ENCODE measurements at places on chromosomes 2 and 18.

DNA sequence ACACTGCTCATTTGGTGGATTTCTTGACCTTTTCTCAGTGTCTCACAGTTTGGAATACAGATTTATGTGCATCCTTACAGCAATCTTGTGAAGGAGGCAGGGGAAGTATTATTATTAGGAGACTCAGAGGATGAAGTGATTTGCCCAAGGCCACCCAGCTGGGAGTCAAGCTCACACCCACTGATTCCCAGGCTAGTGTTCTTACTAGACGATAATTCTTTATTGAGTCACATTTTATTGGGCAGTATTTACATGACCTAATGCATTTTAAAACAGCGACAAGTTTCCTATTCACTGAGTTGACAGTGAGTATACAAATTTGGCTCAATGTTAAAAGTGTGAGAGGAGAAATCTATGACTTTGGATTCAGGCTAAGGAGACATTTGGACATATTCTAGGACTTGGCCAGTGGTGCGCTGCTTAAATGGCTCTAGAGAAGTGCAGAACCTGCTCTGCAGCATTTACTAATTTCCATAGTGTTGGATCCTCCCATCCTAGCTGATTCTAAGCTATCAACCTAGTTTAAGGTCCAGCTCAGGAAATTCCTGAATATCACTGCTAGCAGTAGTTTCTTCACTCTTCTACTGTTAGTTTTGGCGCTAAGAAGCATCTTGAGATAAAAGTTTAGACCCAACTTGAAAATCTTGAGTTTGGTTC, 199.3 kb downstream of the MTX2 start:
- DNase-seq: no peak

DNA sequence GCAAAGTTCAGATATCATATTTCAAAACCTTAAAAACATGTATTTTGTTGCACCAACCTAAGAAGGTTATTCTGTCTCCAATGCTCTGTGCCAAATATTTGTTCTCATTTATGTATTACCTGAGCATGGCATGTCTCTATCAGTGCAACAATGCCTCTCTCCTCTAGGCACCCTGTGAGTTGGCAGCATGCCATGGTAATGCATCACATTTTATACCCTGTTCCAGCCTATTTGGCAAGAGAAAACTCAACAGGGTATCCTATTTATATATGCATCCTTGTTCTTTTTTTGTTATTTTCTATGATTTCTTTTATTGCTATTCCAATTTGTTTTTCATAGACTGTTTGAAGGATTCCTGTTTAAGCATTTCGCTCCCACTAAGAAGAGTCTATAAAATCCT, 126.3 kb upstream of the NRXN1 start:
- no peak for DNase-seq

DNA sequence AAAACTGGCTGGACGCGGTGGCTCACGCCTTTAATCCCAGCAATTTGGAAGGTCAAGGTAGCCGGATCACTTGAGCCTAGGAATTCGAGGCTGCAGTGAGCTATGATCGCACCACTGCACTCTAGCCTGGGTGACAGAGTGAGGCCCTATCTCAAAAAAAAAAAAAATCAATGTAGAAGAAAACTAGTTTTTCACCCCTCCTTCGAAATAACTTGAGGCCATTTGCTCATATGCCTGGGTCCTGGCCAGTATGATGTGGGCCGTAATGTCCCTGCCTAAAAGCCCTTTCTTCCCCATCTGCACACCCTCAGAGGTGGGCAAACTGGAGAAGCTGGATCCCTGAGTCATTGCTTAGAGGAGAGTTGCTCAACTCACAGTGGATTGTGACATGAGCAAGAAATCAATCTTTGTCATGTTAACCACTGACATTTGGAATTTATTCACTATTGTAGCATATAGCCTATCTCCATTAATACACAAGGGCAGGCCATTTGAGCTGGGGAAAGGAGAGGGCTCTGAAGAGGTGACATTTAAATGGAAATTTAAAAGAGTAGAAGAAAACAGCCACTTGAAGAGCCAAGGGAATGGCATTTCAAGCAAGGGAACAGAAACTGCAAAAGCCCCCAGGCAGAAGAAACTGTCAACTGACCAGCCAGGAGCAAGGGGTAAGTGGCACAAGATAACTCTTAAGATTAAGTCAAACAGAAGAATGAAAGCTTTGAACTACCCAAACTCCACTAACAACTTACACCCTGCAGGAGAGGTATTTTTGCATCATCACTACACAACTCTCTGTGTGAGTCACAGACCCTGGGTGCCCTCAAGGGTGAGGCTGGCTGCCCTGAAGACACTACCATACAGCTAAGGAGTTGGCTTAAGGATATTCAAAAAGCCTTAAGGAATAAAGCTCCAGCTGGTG, 7.6 kb upstream of the METTL21A start:
- DNase-seq: no peak

DNA sequence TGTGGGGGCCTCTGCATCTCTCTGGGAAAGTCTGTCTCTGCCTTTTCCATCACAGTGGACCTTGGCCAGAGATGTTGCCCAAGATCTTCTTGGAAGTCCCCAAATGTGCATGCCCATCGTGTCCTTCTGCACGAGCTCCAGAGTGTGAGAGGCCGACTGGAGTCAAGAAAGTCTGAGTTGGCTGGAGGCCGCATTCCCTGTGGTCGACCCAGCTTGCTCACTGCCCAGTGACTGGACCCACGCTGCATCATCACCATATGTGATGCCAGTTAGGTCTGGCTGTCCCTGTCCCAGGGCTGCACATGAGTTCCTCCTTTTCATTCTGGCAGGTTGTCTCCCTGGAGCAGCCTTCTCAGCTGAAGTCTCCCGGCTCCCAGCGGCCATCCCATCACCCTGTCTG, 93.8 kb downstream of the ARL4C start:
- no peak for DNase-seq

GRCh38 chr2:1486670-1487069, 73.4 kb downstream of the TPO start:
- DNase-seq: no peak

GRCh38 chr18:3306391-3306790, 44.5 kb downstream of the MYL12B start:
- DNase-seq: no peak

GRCh38 chr2:222313816-222314215, 15.0 kb upstream of the PAX3 start:
- no peak for DNase-seq

DNA sequence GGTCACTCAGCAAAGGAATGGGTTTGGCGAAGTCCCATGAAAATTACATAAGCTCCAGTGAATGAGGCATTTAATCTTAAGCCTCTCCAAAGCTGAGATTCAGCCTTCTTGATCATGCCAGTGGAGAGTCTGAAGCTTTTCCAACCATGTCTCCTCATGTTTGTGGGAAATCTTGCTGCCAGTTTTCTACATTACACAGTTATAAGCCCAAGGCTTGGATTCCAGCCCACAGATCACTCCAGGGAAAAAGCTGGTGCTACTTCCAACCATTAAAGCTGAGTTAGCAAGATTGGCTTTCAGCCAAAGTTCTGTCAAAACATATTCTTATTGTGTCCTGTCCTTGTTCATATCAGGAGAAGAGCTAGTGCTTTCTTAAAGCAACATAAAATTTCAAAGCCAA, 293.8 kb downstream of the LRRTM4 start:
- DNase-seq: no peak

- DNase-seq: no peak
Measured at GRCh38 chr2:9380702-9381628, 42.4 kb downstream of the ITGB1BP1 start.

- no peak for DNase-seq
Measured at GRCh38 chr18:27838225-27838624, 338.7 kb downstream of the CDH2 start.

- DNase-seq: no peak
Measured at GRCh38 chr2:174574657-174575056, 22.9 kb downstream of the WIPF1 start.

DNA sequence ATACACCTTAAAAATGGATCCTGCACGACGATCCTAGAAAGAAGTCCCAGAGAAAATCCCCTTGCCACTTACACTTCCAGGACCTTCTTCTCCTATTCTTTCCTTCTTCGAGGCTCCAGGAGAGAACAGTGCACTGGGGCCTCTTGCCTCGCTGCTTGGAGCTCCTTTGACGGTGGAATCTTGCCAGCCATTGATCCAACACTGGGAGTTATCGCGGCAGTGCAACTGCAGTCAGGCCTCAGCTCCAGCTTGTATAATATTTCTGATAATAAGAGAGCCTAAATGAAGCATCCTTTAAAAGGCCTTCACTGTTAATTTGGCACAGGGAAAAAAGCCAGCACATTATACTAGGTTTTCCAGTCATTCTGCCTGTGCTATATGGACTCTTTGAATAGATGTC, 216.9 kb upstream of the PARD3B start:
- no peak for DNase-seq

DNA sequence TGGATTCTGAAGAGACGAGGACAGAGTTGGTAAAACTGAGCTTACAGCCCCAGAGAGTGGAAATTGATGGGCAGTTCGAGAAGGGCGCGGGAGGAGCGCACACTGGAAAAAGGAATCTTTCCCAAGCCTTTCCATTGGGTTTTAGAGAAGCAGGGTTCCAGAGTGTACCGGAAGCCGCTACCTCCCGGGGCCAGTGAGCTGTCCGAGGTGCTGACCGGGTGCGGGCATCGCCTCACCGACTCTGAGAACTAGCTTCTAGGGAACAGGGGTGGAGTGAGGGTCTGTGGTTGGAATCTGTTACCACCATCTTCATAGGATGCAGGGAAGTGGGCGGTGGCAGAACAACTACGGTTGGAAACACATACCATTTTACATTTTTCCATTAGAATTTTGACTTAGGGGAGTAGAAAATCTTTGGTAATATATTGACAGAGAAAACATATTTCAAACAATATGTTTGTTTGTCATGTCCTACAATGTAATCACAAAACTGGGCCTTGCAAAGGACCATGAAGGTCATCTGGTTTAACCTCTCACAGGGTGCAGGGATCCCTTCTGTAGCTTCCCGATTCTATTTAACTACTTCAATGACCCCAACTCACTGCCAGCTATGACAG, 724 bp downstream of the NMS start:
- DNase-seq: peak; percentile 5

GRCh38 chr2:28362991-28363521, 29.6 kb upstream of the FOSL2 start:
- DNase-seq: no peak

DNA sequence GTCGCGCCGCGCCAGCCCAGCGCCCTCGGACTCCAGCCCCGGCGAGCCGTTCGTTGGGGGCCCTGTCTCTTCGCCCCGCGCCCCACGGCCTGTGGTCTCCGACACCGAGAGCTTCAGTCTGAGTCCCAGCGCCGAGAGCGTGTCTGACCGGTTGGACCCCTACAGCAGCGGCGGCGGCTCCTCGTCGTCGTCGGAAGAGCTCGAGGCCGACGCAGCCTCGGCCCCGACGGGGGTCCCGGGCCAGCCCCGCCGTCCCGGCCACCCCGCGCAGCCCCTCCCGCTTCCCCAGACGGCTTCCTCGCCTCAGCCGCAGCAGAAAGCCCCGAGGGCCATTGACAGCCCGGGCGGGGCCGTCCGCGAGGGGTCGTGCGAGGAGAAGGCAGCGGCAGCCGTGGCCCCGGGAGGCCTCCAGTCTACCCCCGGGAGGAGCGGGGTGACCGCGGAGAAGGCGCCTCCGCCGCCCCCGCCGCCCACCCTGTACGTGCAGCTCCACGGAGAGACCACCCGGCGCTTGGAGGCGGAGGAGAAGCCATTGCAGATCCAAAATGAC, 1.4 kb downstream of the PHLPP1 start:
- peak; percentile 50 for DNase-seq

DNA sequence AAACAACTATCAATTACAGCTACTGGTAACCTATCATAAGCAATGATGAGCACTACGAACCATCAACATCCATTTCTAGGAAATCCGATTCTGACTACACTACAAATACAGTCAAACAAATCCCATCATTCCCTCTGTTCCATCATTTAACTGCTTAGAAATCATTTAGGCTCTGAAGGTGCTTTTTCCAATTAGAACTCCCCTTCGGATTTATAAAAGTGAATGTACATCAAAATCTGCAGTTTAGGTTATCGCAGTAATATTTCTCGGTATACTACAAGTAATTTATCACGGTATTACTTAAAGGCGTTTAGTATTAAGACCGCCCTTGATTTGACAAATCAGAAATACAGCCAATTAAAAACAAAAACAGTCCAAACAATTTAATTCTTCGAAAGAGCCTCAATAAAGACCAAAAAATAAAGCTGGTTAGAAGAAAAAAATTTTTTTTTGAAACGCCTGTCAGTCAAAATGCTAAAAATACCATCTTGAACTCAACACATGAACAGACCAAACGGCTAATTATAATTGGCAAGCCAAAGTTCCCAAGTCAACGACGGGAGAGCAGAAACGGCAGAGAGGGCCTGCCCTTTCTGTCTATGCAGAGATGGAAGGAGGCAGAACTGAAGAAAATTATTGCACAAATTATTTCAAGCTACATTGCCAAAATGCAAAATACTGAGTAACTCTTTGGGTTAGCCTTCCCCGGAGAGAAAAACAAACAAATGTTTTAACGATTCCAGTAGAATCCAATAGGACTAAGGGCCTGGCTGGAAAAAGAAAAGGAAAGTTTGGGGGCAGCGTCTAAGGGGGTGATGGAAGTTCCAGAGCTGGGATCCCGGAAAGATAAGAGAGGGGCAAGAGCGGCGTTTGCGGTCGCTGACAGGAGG, 1.2 kb downstream of the VPS54 start:
- DNase-seq: no peak

DNA sequence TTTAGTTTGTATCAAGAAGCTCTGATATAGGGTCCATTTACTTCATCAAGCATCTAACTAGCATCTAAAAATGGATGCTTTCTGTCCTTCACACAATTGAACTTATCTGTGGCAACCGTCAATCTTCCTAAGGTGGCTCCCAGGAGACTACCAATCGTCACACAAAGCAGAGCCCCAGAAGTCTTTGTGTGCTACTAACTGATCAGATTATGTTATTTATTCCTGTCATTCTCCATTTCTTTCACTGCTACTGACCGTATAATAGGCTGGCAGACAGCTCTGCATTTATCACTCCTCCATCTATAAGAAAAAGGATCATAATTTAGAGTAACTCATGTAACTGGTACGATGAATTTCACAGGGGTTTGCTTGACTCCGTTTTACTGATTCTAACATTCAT, 585.0 kb upstream of the NXPH2 start:
- DNase-seq: no peak

DNA sequence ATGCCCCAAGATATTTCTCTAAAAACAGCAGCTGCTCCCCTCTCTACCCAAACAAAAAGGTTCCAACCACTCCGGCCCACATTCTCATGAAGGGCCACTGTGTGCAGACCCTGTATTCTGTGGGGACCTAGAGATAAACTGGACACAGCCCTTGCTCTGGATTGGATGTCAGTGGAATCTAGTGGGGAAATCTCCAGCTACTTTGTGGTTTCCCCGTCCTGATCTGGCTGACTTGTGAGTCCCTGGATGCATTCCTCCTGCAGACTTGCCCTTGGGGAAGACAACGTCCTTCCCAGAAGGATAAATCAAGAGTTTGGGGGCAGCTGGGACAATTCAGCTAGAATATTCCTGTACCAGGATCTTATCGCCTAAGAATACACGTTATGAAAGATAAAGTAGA, 151.1 kb downstream of the FSHR start:
- no peak for DNase-seq
